Right cardiac atrium (tissue), 5 donors: ENCODE measurements at places on chromosomes 3 and 15.

GRCh38 chr3:181952221-181952620 is 240.5 kb downstream of the SOX2 start:
- DNase-seq = no peak

GRCh38 chr15:99443768-99444446 is 121.9 kb upstream of the MEF2A start:
- peak; percentile 55 for DNase-seq

DNA sequence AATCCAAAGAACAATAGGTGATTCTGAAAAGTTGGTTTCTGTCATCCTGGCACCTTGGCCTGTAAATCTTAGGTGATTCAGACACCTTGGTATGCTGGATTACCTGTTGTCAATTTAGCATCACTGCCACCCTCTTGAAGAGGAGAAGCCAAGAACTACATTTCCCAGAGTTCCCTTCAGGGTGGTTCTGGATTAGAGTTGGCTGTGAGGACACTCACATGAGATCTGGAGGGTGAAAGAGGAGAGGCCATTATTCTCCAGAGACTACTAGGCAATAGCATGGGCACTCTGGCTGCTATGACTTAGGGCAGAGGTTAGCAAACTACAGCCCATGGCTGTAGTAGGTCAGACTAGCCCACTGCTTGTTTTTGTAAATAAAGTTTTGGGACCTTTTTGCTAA is 41.7 kb upstream of the CORO2B start:
- DNase-seq = no peak

DNA sequence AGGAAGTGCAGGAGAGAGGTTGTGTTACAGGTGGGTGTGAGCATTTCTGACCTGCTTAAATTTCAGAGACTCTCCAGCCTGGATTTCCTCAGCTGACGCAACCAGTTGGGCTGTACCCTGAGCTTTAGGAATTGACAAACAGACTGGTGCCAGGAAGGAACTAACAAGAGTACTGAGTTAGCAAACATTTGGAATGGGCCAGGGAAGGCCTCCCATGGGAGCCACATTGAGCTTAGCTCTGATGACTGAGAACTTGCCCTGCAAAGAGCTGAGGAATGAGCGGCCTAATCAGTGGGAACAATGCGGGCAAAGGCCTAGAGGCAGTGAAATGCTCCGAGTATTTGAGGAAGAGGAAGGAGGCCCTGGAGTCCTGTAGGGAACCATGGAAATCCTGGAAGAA is 254.2 kb downstream of the FEZF2 start:
- DNase-seq = peak; percentile 79

GRCh38 chr3:194203482-194204041 is 67.6 kb downstream of the HES1 start:
- no peak for DNase-seq

- DNase-seq = no peak
Observed at GRCh38 chr15:99347574-99347973, 96.3 kb downstream of the LRRC28 start.

- DNase-seq = no peak
Observed at GRCh38 chr3:155164306-155164705, 84.2 kb downstream of the MME start.
